ENCODE measurements at places on chromosomes 5 and 9.
A peak's percentile ranks its signal among the peaks of the same experiment; 100 is the strongest.

DNA sequence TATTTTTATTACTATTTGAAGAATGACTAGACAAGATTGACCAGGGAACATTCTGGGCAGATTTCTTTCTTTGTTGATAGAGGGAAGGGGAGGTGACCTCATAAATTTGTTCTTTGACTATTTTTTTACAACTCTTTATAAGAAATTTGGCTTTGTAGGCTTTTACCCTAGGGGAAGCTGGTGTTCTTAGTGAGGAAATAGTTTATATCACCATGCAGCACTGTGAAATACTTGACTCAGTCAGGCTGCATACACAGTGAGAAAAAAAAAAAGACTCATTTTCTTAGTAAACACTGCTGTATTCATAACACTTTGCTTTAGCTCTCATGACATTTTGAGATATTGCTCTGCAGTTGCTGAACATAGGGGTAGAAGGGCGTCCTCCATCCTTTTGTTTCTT, 336.6 kb upstream of the PIK3R1 start:
- DNase-seq: no peak

- peak; percentile 89 for DNase-seq
These were observed at the start of gene MGAT1 for GRCh38 chr5:180802325-180803180. Gene MGAT1 (minus strand): TSS chr5:180802806. CDS start chr5:180792971, 9,835 bp downstream.

DNA sequence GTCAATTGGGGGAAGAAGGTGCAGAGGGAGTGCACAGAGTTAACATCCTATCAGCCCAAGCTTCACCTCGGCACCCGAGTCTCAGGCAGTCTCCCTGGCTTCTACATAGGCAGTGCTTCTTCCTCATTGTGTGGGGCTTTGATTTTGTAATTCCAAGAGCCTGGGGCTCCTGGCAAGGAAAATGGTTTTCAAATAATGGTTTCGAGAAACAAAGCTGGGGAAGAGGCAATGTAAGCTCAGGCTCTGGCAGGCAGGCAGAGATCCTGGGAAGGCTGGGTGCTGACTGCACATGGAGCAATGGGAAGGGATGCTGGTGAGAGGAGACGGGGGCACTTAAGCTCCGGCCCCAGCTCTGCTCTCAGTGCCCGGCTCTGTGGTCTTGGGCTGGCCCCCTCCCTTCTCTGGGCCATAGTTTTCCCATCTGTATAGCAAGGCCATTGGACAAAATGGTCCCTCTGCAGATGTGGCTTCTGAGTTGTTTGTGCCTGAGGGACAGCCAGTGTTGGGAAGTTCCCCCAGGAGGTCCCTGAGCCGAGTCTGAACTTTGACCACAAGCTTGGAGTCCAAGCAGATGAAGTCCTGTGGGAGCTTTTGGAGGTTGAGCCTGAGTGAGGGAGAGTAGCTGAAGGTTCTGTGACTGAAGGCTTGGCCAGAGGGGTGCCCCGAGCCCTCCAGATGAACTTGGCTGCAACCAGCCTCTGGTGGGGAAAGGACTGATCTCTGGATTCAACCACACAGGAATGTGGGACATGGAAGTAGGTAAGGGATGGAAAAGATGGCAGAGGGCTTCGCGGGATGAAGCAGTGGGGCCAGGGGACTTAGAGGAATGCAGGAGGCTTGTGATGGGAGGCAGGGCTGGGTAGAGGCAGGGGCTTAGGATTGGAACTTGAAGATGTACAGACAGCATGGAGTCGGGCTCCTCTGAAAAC, 28.5 kb upstream of the IL17B start:
- no peak for DNase-seq

DNA sequence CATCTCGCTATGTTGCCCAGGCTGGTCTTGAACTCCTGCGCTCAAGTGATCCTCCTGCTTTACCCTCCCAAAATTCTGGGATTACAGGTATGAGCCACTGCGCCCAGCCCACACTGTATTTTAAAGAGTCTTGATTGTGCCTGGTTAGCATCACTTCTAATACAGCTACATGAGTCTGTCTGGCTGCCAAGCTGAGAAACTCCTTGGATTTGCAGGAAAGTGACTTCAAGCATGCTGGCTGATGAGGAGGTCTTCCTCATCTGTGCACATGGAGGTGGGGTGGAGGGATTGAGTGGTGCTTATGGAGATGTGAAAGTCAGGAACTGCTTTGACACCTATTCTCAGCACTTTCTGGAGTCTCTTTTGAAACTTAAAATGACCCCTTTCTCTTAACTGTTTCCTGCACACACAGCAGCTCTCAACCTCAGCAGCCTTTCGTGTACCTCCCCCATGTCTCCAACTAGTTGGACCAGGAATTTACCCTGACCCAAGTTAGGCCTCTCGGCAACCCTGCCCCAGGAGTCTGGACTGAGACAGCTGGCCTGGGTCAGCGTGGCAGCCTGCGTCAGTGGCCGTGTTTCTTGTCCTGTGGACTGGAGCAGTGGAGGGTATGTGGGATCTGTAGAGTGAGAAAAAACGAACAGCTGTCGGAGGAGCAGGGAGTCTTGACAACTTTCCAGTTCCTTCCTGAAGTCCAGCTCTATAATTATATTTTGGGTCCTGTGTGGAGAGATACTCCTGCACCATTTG, 72.5 kb downstream of the ACER2 start:
- no peak for DNase-seq

GRCh38 chr5:150142185-150142958, 13.3 kb downstream of the PDGFRB start:
- DNase-seq: no peak

DNA sequence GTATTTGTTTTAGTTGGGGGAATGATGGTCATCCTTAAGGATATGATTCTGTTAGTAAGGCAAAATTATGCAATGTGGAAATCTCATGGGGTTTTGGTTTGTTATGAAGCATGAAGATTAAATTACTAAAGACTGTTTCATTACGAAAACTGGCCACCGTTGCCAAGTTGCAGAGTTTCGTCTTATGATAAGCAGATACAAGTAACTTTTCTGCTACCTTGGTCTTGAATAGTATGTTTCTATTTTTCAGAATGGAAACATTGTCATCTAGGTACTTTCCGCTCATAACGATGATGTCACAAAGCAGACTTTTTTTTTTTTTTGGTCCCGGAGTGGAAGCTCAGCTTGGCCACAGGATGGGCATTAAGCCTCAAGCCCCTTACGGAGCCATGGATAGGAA, 4.2 kb downstream of the CCNI2 start:
- peak; percentile 49 for DNase-seq

- no peak for DNase-seq
These were observed 113.8 kb upstream of the PUM3 start for GRCh38 chr9:2957656-2958200.

GRCh38 chr5:154397652-154398406, 48.0 kb upstream of the SAP30L start:
- DNase-seq: no peak
